Kasumi-1 (cell line): ENCODE measurements at places on chromosomes 5 and 9.

GRCh38 chr9:78122631-78123030 lies 91.0 kb upstream of the GNAQ start:
- no peak for DNase-seq

- DNase-seq, result no peak
Observed at GRCh38 chr5:10339058-10339811, 14.3 kb upstream of the MARCHF6 start.

DNA sequence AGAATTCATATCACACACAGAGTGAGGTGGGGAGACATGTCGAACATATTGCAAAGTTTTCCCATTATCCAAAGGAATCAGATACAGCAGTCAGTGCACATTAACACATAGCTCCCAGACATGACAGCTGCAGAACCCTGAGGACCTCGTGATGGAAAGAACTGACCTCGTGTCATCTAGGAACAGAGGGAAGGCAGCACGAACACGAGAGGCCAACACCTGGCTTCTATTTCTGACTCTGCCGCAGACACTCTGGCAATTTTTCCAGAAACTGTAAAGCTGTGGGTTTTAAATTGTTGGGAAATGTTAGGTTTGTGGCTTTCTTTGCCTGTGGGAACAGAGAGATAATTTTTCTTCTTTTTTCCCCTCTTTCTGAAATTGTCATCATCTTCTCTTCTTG lies 315.0 kb upstream of the PIK3R1 start:
- no peak for DNase-seq

GRCh38 chr5:127925916-127926315 lies 157.7 kb upstream of the SLC12A2 start:
- no peak for DNase-seq

- DNase-seq, result peak; percentile 31
Observed at GRCh38 chr9:98998441-98999151, 54.9 kb downstream of the COL15A1 start.
